T-helper 17 cell (primary cell): ENCODE measurements at places on chromosomes 12 and 14.

DNA sequence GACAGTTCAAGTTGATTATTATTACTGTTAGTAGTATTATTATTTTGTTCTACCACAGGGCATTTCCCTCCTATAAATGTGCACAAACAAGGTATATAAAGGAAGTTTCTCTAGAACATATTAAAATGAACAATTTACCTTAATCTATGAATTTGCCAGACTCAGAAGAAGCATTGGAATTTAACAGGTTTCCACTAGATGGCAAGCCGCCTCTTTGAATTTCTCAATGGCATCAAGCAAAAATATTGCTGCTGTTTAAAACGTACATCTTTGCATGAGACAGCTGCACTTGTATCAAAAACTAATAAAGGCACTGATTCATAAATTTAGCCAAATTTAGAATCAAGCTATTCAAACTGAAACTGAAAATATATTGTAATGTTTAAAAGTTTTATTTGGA is 34.6 kb upstream of the MIS18BP1 start:
- no peak for DNase-seq

- DNase-seq: no peak
Observed at GRCh38 chr14:74824997-74825396, 50.9 kb downstream of the PROX2 start.

DNA sequence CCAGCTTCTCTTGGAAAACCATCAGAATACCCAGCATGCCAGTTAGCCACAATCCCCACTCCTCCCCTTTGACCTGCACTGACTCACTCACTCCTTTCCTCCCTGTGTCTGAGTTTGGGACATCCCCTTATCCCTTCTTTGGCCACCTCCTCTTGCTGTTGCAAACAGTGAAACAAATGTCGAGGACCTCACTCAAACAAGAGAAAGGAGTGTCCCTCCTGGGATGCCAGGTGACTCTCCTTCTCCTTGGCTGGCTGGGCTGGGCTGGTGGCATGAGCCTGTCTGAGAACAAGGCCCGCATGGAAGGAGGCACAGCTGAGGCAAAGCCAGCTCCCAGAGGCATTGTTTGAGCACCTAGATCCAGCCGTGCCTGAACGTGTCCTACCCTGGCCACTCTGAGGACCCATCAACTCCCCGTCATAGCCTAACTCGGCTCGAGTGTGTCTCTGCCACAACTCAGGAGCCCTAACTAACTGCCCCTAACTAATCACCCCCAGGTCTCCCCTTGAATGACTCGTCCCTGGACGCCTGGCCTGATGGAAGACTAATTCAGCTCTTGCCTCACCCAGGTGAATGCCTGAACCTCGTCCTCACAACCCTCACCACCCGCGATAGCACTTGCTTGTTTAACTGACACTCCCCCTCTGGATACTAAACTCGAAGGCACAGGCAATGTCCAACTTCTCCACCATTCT is 43.0 kb downstream of the NCOR2 start:
- no peak for DNase-seq

DNA sequence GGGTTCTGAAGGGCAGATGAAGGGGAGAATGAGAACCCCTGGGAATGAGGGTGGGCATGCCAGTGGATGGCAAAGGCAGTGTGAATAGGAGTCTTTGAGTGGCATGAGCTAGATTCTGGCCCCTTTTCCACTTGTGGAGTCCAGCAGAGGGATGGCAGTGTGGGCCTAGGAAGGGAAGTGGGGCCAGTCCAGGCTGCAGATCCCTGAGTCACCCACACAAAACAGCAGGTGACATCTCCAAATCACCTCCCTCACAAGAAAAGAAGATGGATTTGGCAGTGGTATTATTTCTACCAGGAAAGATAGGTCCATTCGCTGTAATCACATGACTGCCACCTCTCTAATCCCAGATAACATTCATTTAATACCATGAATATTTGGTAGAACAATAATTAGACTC is 151.3 kb downstream of the TTC7B start:
- no peak for DNase-seq

DNA sequence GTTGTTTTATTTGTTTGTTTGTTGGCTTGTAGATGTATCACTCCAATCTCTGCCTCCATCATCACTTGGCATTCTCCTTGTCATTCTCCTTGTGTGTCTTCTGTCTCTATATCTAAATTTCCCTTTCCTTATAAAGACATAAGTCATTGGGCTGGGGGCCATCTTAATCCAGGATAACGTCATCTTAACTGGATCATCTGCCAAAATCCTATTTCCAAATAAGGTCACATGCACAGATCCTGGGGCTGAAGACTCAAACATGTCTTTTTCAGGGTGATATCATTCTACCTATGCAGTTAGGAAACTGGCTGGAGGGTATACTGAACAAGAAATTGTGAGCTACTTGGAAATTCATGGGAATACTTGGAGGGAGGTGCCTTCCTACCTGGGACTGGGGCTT is 8.7 kb upstream of the CCDC60 start:
- no peak for DNase-seq

- no peak for DNase-seq
Observed at GRCh38 chr14:24879661-24880386, 170.1 kb downstream of the STXBP6 start.

GRCh38 chr14:26281280-26281998 is 316.4 kb downstream of the NOVA1 start:
- no peak for DNase-seq

DNA sequence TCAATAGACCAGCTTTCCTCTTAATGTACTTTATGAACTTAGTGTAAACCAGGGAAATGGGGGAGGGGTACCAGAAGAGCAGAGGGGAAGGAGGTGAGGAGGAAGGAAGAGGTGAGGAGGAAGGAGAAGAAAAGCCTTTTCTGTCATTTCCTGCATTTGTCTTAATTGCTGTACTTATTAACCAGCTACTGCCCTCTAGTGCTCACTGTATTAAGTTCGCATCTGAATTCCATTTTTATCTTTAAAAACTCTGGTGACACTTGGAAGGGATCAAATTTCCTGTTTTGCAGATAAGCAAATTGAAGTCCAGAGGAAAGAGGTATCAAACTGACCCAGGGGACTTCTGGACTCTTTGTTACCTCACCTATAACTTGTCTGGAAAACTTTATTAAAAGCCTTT is 22.2 kb downstream of the MANSC1 start:
- DNase-seq: no peak

DNA sequence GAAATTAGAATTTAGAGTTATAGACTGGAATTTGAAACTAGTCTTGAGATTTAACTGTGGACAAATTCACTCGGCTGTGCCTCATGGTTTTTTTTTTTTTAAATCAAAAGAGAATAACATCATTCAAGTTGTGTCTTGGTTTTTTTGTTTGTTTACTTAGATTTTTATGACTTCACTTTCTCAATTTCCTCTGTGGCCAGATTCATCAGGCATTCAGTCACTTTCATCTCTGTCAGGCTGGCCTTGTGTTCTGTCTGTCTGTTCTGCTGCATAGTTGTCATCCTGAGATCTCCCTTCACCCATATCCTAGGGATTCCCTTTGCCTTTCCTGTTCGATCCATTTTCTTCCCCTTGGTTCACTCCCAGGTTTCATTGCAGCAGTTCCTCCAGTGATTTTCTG is 10.0 kb downstream of the MARK3 start:
- DNase-seq: no peak

DNA sequence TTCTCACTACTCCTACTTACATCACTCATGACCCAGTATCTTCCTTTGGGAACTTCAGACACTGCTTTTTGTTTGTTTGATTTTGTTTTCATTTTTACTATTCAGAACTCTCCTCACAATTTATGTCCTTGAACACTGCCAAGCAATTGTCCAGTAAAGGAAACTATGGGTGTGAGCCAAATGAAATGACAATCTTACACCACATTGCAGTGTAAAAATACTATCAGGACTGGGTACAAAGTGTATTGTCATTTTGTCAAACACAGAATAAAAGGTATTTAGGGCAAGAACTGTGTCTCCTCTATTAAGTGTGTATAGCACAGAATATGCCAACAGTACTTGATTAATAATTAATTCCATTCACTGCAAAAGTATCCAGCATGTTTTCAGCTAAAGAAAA is 199.3 kb downstream of the ALG10B start:
- DNase-seq: no peak

GRCh38 chr12:45289245-45290215 is 73.6 kb downstream of the ANO6 start:
- DNase-seq: no peak

GRCh38 chr12:131067981-131068851 is 114.5 kb downstream of the ADGRD1 start:
- DNase-seq: no peak

- no peak for DNase-seq
Observed at GRCh38 chr14:45658226-45658916, 405.4 kb upstream of the MIS18BP1 start.

- no peak for DNase-seq
Observed at GRCh38 chr12:19938491-19938890, 429.8 kb upstream of the PDE3A start.

GRCh38 chr12:88897723-88898122 is 317.5 kb upstream of the KITLG start:
- no peak for DNase-seq

DNA sequence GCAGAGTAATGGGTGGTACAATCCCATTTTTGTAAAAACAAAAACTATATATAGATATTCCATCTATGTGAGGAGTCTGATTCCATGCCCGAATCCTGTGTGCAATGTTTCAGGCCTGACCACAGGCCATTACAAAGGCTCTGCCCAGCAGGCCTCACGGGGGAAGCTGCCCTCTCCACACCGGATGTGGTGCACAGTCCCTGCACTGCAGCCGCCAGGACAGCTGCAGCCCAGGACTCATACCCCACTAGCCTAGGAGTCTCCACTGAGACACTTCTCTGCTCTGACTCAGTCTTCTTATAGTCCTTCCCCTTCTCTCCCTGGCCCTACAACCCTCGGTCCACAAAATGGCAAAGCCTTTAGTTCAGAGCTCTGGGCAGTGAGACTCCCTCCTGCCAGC is 190.4 kb downstream of the PPM1H start:
- no peak for DNase-seq

DNA sequence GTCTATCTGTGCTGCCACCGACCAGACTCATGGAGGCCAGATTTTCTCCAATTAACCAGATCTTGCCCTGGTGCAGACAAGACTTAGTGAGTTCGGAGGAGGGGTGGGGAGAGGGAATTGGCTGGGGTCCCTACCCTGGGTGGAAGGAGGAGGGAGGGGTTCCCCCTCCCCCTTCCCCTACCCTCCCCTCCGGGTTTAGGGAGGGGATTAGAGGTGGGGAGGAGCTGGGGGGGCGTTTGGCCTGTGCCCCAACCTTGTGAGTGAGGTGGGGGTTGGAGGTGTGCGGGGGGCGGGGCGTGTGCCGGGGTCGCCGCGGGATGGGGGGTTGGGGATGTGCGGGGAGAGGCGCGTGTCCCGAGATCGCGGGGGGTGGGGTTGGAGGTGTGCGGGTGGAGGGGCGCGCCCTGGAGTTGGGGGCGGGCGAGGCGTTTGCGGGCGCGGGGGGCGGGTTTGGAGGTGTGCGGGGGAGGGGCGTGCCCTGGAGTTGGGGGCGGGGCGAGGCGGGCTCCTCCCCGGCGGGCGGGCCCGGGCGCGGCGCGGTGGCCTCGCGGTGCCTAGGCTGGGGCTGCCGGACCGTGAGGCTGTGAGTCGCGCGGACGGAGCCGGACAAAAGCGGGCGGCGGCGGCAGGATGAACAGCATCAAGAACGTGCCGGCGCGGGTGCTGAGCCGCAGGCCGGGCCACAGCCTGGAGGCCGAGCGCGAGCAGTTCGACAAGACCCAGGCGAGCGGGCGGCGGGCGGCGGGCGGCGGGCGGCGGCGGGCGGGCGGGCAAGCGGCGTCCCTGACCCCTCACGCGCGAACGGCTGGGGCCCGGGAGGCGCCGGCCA is at the start of gene HIP1R:
Gene HIP1R, plus strand, starts transcription at position 537 of the 829 bp plus-strand sequence. Its CDS starts 94 bp downstream, at position 631.
- DNase-seq: peak; percentile 41

DNA sequence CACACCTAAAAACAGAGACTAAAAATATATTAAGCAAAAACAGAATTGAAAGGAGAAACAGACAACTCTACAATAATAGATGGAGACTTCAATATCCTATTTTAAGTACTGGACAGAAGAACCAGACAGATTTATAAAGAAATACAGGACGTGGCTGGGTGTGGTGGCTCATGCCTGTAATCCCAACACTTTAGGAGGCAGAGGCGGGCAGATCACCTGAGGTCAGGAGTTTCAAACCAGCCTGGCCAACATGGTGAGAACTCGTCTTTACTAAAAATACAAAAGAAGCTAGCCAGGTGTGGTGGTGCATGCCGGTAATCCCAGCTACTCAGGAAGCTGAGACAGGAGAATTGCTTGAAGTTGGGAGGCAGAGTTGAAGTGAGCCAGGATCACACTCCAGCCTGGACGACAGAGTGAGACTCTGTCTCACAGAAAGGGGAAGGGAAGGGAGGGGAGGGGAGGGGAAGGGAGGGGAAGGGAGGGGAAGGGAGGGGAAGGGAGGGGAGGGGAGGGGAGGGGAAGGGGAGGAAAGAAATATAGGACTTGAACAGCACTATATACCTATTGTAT is 53.0 kb downstream of the CDK17 start:
- DNase-seq: no peak

GRCh38 chr12:71440345-71440762 is 756 bp downstream of the LGR5 start:
- no peak for DNase-seq

DNA sequence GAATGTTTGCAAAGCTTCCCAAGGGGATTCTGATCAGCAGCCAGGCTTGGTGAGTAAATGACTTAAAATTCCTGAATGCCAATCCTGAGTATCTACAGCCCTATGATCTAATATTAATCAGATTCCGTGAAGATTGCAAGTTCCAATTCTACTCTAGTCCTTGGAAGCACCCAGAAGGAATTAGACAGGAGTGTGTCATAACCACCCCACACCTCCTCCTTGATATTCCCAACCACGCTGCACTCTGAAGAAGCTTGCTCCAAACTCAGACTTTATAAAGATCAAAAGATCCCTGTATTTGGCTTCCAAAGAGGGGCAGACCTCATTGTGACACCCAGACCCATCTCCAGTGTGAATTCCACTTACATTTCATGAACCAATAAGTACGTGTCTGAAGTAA is 306.0 kb downstream of the BCL11B start:
- DNase-seq: no peak

DNA sequence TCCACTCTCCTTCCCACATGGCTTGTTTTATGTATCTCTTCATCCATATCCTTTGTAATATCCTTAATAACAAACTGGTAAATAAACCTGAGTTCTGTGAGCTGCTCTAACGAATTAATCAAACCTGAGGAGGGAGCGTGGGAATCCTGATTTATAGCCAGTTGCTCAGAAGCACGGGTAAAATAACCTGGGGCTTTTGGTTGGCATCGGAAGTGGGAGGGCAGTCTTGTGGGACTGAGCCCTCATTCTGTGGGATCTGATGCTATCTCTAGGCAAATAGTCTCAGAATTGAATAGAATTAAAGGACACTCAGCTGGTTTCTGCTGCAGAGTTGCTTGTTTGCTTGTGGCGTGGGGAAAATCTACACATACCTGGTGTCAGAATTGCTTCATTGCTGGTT is 17.5 kb upstream of the LDHB start:
- DNase-seq: no peak

GRCh38 chr14:67357186-67357968 is 2.2 kb downstream of the ATP6V1D start:
- DNase-seq: no peak
